ENCODE measurements at places on chromosomes 7 and 10.

- no peak for DNase-seq
Observed at GRCh38 chr7:20235288-20235687, 18.1 kb upstream of the MACC1 start.

GRCh38 chr10:132183046-132183445 is 3.7 kb upstream of the DPYSL4 start:
- no peak for DNase-seq

DNA sequence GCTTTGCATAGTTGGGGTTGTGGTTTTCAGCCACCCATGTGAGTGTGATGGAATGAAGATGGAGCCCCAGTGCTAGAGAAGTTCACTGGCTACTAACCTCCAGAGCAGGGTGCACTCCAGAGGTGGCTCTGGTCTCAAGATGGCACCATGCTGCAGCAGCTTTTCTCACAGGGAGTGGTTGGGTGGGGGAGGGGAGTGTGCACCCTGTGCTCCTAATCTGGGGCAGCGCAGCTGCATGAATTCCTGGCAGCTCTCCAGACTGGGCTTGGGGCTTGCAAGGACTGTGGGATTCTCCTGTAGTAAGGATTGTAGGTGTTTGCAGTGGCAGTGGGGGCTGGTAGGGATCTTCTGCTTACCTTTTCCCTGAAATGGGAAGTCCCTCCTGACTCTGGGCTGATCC is 23.7 kb downstream of the PHTF2 start:
- no peak for DNase-seq

DNA sequence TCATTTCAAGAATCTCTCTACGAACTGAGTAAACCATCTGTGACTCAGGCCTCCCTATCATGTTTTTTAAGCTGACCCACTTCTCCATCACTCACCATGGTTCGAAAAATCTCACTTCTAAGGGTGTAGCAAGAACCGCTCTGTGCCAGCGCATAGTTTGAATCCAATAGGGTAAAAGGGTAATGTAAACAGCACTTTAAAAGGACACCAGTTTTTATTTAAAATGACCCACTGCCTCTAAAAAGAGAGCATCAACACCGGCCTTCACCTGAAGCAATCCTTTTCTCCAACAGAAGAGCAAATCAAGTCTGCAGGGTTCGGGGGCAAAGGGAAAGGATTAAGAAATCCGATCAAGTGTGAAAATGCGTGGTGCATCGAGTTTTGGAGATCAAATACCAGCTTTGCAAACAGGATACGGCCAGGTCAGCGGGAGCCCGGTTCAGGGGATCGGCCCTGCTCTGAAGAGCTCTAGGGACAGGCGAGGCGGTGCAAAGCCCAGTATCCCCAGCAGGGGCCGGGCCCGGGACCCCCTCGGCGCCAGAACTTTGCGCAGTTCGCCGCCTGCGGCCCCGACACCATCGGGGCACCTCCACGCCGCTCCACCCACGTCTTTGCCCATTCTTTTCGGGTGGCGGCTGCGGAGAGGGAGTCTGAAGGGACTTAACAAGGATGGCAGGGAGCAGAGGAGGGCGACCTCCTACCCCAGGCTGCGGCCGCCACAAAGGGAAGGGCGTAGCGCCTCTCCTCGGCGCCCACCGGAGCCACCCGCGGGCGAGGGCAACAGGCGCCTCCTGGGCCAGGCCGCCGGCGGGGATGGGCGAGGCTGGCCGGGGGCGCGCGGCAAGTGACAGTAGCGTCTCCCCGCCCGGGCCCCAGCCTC is 842 bp downstream of the NMT2 start:
- peak; percentile 31 for DNase-seq

GRCh38 chr7:142855756-142856564 is 1.1 kb downstream of the EPHB6 start:
- DNase-seq = no peak

GRCh38 chr10:124183617-124184016 is 90.2 kb upstream of the CHST15 start:
- DNase-seq = no peak

DNA sequence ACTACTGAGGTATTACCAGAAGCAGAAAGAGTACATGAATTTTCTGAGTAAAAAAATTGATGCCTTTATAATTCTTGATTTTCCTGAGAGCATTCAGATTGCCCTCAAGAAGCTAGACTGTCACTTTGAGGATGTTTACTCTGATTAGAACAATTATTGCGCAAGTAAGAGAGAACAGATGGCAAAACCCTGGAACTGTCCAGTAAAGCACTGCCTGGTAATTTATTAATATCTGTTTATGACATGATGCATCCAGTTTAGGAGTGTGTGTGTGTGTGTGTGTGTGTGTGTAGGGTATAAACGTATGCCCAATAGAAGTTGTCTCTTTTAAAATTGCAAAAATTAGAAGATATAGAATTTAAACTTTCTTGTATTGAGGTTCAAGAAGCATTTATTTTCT is 379.7 kb downstream of the PHTF2 start:
- DNase-seq = no peak

DNA sequence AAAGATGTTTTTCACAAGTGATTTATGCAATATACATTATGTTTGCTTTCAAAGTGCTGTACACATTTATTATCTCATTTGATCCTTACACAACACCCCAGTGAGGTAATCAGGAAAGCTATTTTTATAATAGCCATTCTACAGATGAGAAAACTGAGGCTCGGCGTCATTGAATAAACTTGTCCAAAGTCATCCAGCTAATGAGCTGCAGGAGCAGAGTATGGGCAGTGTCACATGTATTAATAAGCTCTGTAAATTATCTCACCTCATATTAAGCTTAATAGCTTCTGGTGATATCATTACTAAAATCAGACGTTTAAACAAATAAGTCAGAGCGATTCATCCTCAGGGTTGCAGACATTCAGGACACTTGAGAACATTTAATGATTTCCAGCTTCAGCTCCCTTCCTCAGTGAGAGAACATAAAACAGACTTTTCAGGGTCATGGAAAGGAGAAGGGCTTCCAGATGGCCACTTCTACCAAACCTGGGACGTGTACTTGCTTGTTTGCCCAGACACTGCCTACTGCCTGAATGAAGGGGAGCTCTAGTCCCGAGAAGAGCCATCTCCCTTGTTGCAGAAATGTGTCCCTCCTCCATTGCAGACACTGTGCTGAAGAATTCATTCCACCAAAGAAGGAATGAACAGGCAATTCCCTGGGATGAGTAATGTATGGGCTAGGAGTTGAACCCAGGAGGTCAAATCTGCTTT is 20.5 kb upstream of the FZD1 start:
- DNase-seq = no peak

DNA sequence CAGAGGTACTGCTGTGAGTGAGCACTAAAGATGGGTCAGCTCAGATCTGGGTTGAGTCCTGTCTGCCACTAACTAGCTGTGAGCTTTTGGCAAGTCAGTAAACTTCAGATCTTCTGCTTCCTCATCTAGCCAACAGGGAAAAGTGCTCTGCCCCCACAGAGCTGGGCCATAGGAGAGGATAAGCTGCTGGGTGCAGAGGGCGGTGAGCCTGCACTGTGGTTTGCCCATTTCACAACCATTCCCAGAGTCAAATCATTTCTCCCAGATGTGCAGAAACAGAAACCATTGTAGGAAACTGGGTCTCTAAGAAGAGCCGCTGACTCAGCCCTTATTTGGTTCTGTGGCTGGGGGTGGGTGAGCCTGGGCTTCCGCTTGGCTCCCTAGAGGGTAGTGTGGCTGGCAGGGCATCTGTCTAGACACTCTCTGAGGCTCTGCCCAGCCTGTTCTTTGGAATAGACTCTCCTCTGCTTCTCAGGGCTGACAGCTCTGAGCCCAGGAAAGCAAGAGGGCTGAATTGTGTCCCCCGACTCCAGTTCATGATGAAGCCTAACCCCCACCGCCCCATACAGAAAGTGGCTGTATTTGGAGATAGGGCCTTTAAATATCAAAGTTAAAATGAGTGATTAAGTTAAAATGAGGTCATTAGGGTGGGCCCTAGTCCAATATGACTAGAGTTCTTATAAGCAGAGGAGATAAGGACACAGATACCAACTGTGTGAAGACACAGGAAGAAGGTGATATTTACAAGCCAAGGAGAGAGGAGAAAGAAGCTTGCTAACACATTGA is 29.5 kb upstream of the ARHGAP22 start:
- DNase-seq = no peak

- DNase-seq = no peak
Observed at GRCh38 chr10:121797490-121797889, 130.3 kb downstream of the ATE1 start.

GRCh38 chr10:45550903-45551786 is 121.4 kb downstream of the ZFAND4 start:
- DNase-seq = no peak
